Bronchial epithelial cell (primary cell): ENCODE measurements at places on chromosomes 4 and X.
A peak's percentile ranks its signal among the peaks of the same experiment; 100 is the strongest.

- DNase-seq: no peak
Observed at GRCh38 chr4:37948542-37948941, 11.7 kb upstream of the PTTG2 start.

DNA sequence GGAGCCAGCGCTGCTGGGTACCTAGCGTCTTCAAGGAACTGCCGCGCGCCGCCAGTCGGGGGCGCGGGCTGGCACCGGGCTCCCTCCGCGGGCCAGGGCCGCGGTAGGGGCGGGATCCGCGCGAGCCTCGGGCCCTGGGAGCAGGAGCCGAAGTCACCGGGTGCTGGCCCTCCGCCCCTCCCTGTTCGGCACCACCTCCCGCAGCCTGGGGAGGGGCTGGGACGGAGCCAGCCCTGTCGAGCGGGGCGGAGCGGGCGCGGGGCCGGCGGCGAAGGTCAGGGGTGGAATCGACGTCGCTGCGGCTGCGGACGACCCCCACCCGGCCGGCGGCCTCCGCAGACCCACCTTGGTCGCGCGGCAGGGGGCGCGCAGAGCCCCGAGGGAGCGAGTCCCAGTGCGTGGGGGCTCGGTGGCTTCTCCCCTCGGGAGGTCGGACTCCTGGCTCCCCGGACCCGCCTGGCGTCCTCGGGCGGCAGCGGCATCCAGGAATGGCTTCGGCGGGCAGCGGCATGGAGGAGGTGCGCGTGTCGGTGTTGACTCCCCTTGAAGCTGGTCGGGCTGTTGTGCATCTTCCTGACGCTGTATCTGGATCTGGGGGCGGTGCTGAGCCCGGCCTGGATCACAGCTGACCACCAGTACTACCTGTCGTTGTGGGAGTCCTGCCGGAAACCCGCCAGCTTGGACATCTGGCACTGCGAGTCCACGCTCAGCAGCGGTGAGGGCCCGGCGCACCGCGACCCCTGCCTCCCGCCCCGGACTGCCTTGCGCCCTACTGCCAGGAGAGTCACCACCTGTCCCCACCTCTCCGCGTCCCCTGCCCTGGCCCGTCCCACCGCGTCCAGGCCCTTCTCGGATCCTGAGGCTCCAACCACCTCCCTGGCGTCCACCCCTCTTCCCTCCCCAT lies 50.5 kb upstream of the FAM47C start:
- no peak for DNase-seq

DNA sequence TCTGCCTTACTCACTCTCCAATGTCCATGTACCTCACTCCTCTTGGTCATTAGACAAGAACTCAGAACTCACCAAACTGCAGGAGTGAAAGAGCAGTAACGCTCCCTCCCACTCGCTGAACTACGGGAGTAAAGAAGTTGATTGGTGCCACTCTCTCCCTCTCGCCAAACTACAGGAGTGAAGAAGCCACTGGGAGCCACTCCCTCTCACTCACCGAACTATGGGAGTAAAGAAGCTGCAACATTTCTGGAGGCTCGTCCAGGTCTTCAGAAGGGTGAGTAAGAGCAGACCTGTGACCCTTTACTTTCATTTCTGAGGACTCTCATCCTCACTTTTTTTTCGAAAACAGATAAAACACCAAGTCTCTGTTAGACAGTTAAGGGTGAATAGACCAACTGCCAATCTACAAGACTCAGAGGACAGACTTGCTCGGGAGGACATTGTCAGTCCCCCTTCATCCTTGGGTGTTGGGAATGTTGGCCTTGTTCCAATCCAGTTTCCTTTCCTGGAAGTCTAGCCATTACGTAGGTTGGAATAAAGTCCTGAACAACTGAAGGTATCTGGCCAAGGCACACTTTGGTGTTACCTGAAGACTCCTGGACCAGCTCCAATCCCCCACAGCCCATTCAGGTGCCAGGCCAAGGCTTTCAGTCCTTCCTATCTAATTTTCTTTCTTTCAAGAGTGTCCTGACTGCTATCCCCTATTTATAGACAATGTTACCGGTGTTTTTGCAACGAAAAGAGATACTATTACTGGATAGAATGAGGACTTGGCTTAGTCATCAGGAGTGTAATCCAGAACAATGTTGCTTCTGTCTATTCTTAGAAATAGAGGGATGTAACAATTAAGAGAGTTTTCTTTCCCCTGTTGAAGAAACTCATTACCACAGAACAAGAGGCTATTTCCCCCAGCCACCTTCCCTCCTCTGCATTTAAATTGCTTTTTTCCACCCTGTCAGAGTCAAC lies 11.0 kb upstream of the COL25A1 start:
- no peak for DNase-seq

- DNase-seq: peak; percentile 49
Observed at GRCh38 chrX:149073479-149073878, 431.6 kb downstream of the IDS start.

GRCh38 chrX:10089378-10089795 lies 67.4 kb upstream of the CLCN4 start:
- DNase-seq: peak; percentile 6

DNA sequence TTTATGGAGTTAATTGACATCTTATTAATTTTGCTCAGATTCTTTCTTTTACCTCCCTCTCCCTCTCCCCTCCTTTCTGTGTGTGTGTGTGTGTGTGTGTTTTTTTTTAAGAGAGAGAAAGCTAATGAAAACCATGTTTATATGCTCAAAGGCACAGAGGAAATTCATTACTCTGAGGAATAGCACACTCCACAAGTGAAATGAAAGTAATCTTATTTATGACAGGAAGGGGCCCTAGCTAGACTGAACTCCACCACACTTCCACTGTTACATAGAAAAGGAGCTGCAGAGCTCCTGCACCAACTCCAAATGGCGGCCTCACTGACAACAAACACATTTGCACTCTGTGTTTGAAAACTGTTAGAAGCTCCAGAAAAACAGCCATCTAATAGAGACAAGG lies 150.6 kb downstream of the RASL11B start:
- no peak for DNase-seq

DNA sequence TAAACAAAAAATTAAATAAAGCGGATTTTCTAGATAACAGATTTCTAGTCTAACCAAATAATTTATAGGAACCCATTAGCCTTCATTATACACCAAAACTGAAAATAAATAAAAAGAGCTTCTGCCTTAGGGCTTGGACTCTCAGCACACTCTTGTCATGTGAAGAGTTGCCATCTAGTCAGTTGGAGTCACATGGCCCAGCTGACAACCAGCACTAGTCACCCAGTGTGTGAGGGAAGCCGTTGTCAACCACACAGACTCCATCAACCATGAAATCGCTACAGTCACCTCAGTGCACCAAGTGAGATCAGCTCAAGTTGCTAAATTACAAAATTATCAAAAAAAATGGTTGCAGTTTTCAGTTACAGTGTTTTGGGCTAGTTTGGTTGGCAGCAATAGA lies 470.0 kb downstream of the GASK1B start:
- no peak for DNase-seq

DNA sequence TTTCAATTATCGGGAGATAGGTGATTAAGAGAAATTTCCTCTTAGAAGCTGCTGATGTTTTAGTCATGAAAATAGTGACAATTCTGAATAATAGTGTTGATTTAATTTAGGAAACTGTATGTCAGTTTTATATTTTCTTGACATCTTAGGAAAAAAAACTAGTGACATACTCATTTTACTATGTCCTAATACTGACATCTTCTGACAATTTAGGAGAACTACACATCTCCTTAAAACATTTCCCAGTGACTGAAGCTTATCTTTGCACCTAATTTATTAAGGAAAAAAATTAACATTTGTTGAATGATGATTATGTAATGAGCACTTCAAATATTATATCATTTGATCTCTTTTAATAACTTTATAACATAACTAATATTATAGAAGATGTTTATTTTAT lies 42.0 kb upstream of the RBMXL3 start:
- peak; percentile 39 for DNase-seq

DNA sequence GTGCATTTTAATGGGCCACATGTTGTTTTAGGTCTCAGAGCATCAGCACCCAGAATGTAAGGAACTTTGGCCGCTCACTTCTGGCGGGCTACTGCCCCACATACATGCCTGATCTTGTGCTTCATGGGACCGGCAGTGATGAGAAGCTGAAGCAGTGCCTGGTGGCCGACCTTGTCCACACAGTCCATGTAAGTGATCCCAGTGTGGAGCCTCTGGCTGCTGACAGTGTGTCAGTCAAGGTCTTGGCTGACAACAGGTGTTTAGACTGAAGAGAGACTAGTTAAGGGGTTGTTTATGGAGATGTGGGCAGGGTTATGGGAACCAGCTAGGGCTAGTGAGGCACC lies 101.4 kb downstream of the FNIP2 start:
- no peak for DNase-seq

DNA sequence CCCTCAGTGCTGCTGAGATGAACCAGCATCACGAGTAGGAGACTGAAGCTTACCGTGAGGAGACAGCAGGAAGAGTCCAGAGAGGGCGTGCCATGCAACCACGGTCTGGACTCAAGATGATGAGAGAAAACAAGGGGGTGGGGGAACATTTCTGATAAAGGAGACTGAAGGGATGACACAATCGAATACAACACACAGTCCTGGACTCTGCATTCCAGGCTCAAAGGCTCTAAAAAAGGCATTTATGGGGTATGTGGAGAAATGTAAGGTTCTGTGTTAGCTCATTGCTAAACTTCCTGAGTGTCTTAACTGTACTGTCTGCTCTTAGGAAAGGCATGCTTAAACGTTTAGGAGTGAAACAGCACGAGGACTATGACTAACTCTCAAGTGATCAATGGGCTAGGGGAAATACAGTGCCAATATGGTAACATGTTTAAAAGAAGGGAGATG lies 20.6 kb upstream of the IRAK1 start:
- DNase-seq: peak; percentile 65

GRCh38 chrX:1593286-1594271 lies 2.2 kb downstream of the AKAP17A start:
- DNase-seq: no peak

GRCh38 chr4:127250577-127250976 lies 382.2 kb upstream of the INTU start:
- no peak for DNase-seq

DNA sequence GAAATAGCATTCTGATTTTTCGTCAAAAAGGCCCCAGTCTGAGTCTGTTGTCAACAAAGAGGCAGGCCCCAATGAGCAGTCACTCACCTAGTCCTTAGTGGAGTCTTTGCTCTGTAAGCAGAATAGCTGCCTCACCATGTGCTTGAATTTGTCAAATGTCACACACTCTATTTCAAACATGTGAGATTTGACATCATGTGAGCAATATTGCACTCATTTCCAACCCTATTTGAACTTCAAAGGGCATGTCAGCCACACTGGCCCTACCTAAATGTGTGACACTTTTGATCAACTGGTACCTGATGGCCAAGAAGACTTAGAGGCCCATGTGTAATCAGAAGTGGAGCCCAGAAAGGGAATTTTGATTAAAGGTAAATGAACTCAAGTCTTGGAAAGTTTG lies 59.4 kb upstream of the PLAC1 start:
- DNase-seq: no peak

GRCh38 chr4:7861440-7861881 lies 78.2 kb downstream of the AFAP1 start:
- DNase-seq: peak; percentile 88

DNA sequence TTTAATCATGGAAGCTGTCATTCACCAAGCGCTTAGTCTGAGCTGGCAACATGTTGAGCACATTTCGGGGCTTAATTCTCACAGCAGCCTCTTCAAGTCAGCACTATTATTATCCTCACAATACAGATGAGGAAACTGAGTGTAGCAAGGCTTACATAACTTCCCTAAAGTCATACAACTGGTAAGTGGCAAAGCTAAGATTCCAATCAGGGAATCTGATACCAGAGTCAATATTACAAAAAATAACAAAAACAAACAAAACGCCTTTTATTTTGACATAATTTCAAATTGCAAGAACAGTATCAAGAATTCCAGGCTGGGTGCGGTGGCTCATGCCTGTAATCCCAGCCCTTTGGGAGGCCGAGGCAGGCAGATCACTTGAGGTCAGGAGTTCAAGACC lies 120.4 kb upstream of the DUSP21 start:
- peak; percentile 1 for DNase-seq

GRCh38 chr4:19580095-19580494 lies 671.6 kb upstream of the SLIT2 start:
- peak; percentile 38 for DNase-seq

DNA sequence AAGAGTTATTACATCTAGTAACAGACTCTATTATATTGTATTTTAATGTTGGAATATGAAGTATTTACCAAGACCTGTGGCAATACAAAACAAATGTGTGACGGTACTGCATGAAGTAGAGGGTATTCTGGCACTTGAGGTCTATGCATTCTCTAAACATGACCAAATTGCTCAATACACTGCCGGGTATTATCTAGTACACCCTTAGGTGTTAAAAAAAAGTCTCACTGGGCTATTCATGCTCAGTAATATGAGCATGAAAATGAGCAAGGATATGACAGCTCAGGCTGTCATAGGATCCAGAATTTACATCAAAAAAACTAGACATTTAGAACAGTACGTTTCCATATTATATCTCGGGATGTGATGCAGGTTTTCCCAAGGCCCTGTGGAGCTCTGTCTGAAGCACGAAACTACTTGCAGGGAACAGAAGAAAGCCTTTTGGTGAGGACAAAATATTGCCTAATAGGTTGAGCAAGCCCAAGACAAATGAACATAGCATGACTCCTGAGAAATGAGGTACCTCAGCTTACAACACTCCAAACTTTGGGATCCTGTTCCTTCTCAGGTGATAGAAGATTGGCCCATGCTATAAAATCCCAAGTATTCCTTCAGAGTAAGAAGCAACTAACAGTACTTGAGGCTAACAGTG lies 74.1 kb upstream of the MAOA start:
- DNase-seq: peak; percentile 86
